Keratinocyte (primary cell): ENCODE measurements at places on chromosomes 13 and 19.

- DNase-seq, result no peak
These were observed 375.1 kb downstream of the KLF5 start for GRCh38 chr13:73433890-73434289.

DNA sequence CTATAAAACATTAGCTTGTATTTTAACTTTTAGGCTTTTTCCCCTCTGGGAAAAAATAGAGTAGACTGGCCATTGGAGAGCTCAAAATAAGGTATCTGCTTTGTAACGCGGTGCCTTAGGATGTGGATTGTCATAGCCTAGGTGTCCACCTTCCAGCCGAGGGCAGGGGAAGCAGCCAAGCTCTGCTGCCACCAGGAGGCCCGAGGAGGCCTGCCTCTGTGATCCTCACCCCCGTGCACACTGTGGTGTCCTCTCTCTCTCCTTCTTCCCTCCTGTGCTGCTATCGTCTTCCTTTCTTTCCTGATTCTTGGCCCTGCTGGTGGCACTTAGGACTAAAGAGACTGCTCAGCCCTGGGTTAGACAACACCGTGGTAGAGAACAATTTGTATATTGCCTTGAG, 11.3 kb downstream of the HNRNPM start:
- DNase-seq, result no peak

DNA sequence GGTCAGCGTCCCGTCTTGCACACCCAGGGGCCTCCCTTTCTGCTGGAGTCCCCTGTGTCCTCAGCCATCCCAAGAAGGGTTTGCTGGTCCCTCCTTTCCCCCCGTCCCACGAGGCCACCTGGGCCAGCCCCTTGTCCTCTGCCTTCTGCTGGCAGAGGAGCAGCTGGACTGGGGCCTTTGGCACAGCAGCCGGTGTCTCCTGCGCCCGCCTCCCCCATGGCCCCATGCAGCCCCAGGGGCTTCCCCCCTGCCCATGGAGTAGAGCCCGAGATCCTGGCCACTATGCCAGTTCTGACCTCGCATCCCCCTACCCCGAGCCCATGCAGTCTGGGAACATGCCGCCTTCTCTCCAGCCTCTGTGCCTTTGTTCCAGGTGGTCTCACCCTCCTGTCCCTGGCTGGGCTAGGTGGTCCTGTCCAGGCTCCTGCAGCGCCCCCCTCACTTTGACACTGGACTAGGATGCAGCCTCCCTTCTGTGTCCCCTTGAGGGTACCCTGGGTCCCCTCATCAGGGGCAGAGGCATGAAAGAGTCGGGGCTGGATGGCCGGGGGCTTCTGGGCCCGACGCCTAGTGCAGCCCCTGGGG, 5.7 kb upstream of the GARIN5A start:
- DNase-seq, result no peak

DNA sequence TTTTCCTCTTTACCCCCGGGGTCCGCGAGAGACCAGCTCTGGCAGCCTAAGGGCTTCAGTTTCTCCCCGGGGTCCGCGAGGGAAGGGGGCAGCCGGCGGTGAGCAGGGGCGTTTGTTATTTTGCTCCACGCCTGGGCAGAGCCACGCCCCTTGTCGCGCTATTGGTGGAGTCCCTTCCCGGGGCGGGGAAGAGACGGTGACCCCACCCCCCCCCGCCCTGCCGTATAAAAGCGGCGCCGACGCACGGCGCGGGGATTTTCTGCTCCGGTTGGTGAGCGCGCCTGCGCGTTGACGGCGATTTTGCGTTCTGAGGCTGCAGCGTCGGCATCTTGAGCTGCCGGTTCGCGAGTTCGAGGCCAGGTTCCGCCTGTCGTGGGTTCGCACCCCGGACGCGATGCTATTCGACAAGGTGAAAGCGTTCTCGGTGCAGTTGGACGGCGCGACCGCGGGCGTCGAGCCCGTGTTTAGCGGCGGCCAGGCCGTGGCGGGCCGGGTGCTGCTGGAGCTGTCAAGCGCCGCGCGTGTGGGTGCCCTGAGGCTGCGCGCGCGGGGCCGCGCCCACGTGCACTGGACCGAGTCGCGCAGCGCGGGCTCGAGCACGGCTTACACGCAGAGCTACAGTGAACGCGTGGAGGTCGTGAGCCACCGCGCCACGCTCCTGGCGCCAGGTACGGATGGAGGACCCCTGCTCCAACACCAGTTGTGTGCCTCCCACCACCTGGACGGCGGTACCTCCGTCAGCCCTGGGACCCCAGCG, at the start of gene ARRDC2:
TSS of gene ARRDC2 (plus strand) at position 254 of the 757 bp plus-strand sequence. CDS start at position 395, 141 bp downstream.
- DNase-seq, result no peak

GRCh38 chr19:3606690-3607289, at the start of gene TBXA2R:
TBXA2R (minus strand) TSS chr19:3606875; CDS start chr19:3600634, 6,241 bp downstream.
- no peak for DNase-seq

DNA sequence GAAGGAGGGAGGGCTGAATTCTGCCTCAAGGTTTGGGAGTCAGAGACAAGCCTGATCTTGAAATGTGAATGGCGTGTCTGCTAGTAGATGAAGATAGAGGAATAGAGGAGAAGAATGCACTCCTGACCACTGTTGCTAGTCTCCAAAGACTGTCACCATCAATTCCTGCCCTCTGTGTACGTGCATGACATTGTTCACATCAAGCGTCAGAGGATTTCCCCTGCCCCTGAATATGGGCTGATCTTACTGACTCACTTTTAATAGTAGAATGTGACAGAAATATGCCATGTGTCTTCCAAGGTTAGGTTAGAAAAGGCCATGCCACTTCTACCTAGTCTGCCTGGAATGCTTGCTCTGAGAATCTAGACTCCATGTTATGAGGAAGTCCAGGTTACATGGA, 538.6 kb downstream of the DIAPH3 start:
- no peak for DNase-seq

- no peak for DNase-seq
These were observed 440.9 kb downstream of the RFC3 start for GRCh38 chr13:34258646-34259386.

DNA sequence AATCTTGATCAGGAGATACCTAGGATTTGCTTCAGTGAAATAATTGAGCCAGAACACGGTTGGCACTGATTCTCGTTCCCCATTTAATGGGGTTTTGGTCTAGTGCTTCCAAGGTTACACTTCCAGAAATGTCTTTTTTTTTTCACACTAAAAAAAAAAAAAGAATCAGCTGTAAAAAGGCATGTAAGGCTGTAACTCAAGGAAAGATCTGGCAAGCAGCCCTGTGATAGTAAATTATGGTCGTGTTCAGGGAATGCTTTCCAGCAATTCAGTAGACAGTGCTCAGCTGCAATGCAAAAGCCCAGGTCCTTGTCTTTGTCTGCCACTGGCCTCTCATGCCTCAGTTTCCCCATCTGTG, 27.2 kb upstream of the NDUFS7 start:
- no peak for DNase-seq

DNA sequence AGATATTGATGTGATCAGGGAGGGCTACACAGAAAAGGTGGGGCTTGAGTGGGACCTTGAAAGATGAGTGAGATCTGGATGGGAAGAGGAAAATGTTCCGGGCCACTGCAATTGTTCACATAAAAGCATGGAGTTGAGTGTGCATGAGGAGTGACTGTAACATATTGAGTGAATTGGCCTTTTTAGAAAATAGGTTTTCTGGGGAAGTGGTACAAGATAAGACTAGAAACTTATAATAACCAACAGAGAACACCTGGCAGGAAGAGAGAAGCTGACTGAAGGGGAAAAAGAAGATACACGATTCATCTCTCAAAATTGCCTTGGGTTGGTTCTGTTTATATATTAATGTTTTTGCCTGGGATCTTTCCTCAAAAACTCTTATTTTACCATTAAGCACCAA, 32.2 kb downstream of the SLC10A2 start:
- no peak for DNase-seq

GRCh38 chr13:67071918-67072598, 158.1 kb downstream of the PCDH9 start:
- DNase-seq, result no peak

DNA sequence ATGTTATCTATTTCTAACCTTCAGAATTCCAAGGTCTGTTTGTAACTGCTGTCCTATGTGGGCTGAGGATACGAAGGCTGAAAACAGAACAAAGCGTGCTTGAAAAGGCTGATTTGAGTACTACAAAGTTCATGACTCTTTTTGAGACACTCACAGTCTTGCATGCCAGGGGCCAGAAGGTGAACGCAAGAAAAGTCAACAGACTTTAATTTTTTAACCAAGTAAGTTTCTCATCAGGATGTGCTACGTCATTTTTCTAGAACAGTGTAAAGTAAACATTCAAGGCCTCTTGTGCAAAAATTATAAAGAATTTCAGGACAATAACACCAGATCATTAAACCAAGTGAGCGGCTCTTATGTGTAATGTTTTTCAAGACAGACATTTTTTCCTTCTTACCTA, 163.5 kb downstream of the COG6 start:
- DNase-seq, result no peak

GRCh38 chr13:51063909-51064308, 47.2 kb downstream of the C13orf42 start:
- DNase-seq, result no peak

DNA sequence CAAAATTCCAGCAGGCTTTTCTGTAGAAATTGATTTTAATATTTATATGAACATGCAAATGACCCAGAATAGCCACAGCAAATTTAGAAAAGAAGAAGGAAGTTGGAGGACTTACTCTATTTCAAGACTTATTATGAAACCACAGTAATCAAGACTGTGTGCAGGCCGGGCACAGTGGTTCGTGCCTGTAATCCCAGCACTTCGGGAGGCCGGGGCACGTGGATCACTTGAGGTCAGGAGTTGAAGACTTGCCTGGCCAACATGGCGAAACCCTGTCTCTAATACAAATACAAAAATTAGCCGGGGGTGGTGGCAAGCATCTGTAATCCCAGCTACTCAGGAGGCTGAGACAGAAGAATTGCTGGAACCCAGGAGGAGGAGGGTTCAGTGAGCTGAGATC, 6.0 kb upstream of the FFAR2 start:
- DNase-seq, result no peak

GRCh38 chr13:30870049-30870884, 35.8 kb upstream of the MEDAG start:
- DNase-seq, result peak; percentile 32

DNA sequence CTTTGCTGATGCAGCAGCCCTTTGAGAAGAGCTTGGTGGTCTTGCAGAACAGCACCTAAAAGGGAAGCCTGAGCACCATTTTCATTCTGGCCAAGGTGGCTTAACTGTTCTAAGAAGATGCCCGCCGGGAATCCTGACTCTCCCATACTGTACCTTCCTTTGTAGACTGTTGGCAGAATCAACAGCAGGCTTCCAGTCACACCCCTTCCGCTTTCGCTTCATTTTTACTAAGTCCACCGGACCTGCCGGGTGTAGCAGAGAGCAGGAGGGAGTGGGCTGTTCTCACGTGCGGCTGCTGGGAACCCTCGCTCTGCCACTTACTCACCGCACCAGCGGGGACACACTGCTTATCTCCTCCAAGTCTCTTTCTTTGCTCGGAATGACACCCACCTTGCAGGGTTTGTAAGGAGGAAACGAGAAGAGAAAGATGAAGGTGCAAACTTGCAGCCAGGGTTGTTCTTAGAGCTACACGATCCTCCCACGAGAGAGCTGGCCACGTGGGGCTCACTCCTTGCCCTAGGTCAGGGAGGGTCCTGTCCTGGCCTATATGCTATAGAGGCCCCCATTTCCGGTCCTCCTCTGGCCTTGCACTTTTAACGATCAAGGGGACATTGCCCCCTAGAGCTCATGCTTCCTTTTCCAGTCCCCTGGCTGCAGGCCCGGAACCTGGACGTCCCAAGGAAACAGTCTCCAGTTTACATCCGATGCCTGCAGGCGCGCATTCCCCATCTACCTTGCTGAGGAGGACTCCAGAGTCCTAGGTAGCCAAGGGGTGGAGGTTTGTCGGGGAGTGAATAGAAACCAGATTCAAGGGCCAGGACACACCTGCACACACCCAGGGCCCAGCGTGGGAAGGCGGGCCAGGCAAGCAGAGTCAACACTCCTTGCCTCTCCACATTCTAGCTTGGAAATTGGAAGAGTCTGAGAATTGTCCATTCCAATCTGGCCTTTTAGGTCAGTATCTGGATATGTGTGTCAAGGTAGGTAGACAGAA, 453.6 kb downstream of the IRS2 start:
- DNase-seq, result no peak

DNA sequence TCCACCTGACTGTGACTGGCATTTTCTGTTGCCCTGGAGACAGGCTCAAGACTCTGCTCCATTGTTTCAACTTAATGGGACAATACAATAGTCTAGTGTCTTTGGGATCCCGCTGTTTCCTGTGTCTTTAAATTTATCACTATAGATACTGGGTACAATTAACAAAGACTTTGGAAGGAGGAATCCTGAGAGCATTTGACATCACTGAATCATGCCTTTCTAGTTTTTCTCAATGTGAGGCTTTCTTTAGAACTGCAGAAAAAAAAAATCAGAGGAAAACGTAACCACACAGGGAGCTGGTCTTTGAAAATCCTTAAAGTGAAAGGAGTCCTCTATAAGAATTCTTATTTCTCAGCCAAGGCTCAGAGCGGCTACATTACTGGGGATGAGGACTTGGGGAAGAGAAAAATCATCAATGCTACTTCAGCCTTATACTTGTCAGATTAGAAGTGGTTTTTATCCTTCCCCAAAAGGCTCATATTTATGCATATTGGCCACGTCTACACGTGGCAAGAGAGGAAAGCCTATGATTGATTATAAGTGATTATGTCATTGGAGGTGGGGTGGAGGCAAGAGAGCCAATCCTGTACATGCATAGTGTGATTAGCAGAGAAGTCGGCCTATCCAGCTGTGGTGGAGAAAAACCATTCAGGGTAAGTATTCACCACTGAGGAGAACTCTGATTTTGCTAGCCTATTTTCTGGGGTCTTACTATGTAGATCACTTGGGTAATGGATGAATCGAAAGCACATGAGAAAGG, 34.4 kb upstream of the UBL3 start:
- DNase-seq, result no peak

DNA sequence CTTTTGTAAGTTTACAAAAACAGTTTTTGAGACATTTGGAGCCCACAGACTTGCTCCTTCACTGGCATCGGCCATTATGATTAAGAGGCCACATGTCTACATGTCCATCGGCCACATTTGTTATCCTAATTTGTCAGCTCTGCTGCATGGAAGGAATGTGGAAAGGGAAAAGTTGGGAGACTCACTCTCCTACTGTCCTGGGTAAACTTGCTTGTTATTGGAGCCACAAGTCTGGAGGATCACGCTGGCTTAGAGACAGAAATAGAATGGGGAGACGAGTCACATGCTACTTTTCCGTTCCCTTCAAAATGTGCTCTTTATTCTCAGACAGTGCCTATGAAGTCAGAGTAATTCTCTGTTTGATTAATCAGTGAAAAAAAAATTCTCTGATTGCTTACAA, 741.2 kb upstream of the PCDH9 start:
- no peak for DNase-seq

DNA sequence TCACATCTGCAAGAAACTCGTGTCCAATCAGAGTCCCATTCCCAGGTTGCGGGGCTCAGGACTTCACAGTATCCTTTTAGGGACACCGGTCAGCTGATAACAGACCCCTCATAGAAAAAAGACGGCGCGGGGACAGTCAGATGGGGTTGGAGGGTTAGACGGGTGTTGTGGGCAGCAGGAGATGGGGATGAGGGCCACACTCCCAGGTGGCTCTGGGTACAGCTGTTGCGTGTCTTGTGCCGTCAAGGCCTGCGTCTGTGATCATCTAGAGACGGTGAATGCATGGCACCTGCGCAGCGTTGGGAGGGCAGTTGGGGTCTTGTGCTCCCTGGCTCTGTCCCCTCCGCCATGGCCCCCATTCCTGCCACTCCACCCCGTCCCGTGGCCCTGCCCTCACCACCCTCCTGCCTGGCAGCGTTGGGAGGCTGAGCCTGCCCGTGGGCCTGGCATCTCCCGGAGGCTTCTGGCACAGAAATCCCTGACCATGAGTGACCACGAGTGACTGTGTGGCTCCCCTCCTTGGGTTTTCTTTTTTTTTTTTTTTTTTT, 14.0 kb upstream of the TEKTIP1 start:
- no peak for DNase-seq
